ENCODE measurements at places on chromosomes 5 and 9.

- no peak for DNase-seq
These were observed 219.0 kb downstream of the HTR1A start for GRCh38 chr5:63743096-63743798.

GRCh38 chr9:36818965-36819870 lies 214.8 kb downstream of the PAX5 start:
- no peak for DNase-seq

- DNase-seq, result no peak
These were observed 234.1 kb downstream of the LRRC70 start for GRCh38 chr5:62812621-62813255.

DNA sequence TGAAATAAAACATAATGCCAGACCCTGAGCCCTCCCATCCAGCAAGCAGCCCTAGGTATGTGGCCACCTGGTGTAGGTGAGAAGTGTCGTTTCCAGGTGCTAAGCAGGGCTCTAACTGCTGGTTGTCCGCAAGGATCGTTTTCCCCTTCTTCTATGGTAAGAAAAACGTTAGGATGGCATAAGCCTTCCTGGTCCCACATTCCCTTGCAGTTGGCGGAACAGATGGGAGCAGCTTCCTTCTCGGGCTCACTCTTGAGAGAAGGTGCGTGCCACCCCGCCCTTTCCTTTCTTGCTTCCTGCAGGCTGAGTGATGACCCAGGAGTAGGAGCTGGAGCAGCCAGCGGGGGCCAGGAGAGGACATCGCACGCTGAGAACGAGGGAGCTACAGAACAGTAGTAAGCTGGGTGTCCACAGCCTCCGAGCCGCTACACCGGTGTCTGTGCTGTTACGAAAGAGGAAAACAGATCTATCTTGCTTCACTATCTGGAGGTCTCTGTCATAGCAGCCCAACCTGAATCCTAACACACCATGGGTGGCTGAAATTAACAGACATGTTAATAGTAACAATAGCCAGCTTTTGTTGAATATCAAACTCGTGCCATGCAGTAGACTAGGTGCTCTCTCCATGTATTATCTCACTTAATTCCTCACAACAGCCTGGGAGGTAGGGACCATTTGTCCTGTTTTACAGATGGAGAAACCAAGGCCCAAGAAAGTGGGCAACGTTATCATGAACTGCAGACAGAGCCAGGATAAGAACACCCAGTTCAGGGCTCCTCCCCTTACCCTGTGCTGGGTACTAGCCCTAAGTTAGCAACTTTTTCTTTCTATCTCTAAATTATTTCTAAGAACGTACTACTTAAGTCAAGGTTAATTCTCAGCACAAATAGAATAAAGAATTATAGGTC lies 139.8 kb downstream of the COL23A1 start:
- DNase-seq, result no peak
